ENCODE measurements at places on chromosomes 6 and 20. TPM values are rescaled to one million over a fixed set of nuclear protein-coding genes. Genes with fewer than 3 reads are reported as not detected.
A peak's percentile ranks its signal among the peaks of the same experiment; 100 is the strongest.

- DNase-seq: peak; percentile 31
Observed at GRCh38 chr6:27836141-27836782, 75.9 kb downstream of the OR2B2 start.

- no peak for DNase-seq
Observed at GRCh38 chr6:4403828-4404227, 268.5 kb upstream of the ECI2 start.

Gene SRSF12
- not detected for total RNA-seq

DNA sequence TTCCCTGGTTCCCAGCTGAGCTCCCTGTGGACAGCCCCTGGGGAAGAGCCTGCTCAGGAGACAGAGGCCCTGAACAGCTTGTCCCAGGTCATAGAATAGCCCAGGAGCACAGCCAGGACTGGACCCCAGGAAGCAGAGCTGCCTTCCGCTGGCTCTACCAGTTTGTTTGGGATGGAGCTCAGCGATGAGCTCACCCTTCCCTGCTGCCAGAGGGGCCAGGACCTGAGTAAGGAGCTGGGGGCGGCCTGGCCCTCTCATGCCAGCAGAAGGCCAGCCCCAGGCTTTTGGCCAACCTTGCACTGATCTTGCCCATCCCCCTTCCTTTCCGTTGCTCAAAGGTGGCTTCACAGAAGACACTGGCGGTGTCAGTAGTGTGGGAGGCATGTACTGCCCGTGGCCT, 17.5 kb downstream of the MMP24OS start:
- no peak for DNase-seq

Gene ETV7
- not detected for total RNA-seq

GRCh38 chr20:54355631-54356280, 119.6 kb upstream of the DOK5 start:
- DNase-seq: no peak

Gene CCDC170
- not detected for total RNA-seq
